Stimulated activated CD8-positive, alpha-beta memory T cell treated with anti-CD3 and anti-CD28 coated beads, Interleukin-2, amount 100 ng/mL, for 1 hour (primary cell): ENCODE measurements at places on chromosomes 13 and 19.

GRCh38 chr13:58142952-58143351 lies 511.4 kb downstream of the PCDH17 start:
- no peak for DNase-seq

DNA sequence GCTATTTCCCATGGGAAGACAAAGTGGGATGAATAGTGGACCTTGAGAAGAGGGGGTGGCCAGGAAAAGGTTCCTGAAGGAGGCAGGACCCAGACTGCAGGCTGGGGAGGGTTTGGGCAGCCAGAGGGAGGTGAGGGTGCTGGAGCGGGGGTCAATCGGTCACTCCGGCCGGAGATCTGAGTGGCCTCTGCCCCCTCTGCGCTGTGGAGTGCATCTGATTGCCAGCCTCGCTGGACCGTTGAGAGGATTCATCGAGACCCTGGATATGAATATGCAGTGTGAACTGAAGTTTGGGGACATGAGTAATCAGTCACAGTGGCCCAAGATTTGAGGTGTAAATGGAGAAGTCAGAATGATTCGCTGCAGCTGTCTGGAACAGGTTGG lies 5.5 kb upstream of the ZNF580 start:
- no peak for DNase-seq

GRCh38 chr19:2426611-2427428 lies 566 bp downstream of the TIMM13 start:
- no peak for DNase-seq

DNA sequence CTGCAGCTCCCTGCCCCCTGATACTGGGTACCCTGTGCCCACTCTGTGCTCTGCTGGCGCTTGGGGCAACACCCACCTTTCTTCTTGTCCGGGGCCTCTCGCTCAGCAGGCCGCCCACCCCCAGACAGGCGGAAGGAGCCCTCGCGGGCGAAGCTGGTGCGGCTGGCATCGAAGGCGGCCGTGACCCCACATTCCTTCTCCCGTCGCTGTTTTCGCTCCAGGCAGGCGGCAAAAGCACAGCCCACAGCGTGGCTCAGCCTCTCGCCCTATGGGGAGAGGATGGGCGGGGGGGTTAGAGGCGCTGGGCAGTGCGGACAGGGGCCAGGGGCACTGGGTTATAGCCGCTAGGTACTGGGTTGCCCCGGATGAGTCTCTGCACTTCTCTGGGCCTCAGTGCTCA lies 13.3 kb downstream of the NUMBL start:
- no peak for DNase-seq

DNA sequence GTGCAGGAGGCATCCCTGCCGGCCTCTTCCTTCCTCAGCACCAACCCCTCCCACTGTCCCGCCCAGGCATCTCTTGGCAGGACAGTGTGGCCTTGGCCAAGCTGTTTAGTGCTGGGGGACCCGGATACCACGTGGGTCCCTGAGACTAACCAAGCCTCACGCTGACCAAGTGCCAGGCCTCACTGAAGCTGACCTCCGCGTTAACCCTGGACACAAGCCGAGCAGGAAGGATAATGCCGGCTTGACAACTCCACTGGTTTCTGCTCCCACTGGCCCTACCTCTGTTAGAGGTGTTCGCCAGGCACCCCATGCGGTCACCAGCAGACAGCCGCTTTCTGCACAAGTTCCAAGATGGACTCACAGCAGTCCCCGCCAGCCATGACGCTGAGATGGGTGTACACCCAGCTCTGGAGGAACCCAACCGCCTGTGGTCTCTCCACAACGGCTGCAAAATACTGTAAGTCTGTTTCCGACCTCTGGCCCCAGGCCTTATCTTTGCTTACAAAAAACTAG lies 12.4 kb downstream of the GRTP1 start:
- DNase-seq = no peak

GRCh38 chr19:13275016-13275722 lies 125.0 kb downstream of the IER2 start:
- DNase-seq = no peak

DNA sequence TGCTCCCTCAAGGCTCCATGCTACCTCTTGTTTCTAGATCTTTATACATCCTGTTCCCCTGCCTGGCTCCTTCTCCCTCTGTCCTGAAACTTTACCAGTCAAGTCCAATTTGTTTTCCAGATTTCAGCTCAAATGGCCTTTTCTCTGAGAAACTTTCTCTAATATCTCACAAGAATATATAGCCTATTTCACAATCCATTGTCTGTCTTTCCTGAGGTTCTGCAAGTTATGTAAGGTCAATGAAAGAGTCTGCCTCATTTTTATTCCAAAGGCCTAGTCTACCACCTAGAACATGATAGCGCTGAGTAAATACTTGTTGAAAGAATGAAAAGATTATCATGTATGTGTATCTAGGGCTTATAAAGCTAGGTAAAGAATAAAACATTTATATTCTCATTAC lies 348.8 kb downstream of the SPRY2 start:
- DNase-seq = no peak

DNA sequence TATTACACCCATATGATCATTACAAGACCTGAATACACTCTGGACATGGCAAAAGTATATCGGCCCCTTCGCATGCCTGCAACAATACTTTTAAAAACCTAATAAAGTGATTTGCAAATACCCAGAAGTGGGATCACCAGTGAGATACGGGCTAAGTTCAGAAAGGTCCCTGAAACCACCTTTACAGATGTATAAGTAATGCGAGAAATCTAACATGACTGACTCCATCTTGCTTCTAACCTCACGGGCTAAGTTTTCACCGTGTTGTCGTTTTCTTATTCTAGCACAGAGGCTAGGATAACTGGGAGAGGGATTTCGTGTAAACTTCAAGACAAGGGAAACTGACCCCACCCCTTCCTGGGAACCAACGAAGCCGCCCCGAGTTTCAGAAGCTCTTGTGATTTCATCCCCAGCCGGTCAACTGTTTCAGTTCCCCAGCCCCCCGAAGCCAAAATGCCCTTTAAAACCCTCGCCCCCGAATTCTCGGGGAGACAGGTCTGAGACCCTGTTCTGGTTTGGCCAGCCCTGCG lies 703 bp downstream of the NEK3 start:
- DNase-seq = no peak
